Airway epithelial cell (primary cell): ENCODE measurements at places on chromosomes 1 and 21. TPM values are rescaled to one million over a fixed set of nuclear protein-coding genes. Genes with fewer than 3 reads are reported as not detected.

The DMBX1 gene
- total RNA-seq: not detected in 2 replicates

The ILDR2 gene
- not detected in 2 replicates for total RNA-seq

The RNASEL gene
- 4.2 and 6.1 TPM in 2 replicates for total RNA-seq

The SPRR3 gene
- 286 and 324 TPM in 2 replicates for total RNA-seq

The TSPEAR gene
- total RNA-seq: not detected in 2 replicates

The CYP4Z1 gene
- not detected in 2 replicates for total RNA-seq

The LIPI gene
- not detected in 2 replicates for total RNA-seq

The CD1E gene
- not detected in 2 replicates for total RNA-seq

The HSPA6 gene
- 0.19 and 0.21 TPM in 2 replicates for total RNA-seq

The DNASE2B gene
- not detected in 2 replicates for total RNA-seq

The HCRTR1 gene
- total RNA-seq: not detected in 2 replicates

The DRAXIN gene
- 0.07 TPM in 1 of 2 replicates, not detected in the other for total RNA-seq

The NR1I3 gene
- total RNA-seq: not detected in 2 replicates

The TBCE gene
- 13.9 and 20.4 TPM in 2 replicates for total RNA-seq

The KCNH1 gene
- total RNA-seq: not detected in 2 replicates

The NIBAN1 gene
- 2.6 and 3.1 TPM in 2 replicates for total RNA-seq

The POLR3GL gene
- total RNA-seq: 10.9 and 14.2 TPM in 2 replicates

The SLC30A10 gene
- total RNA-seq: 0.07 TPM in 1 of 2 replicates, not detected in the other

The CRYAA gene
- total RNA-seq: not detected in 2 replicates

The S100A7 gene
- total RNA-seq: 0.42 and 3.5 TPM in 2 replicates

The TRIM17 gene
- total RNA-seq: 0.21 and 4.0 TPM in 2 replicates

The CDC42 gene
- total RNA-seq: 290 and 339 TPM in 2 replicates

The PLEKHA6 gene
- total RNA-seq: 4.3 and 10.2 TPM in 2 replicates

The BCL2L15 gene
- total RNA-seq: 0.42 TPM in 1 of 2 replicates, not detected in the other

The RHCE gene
- 0.14 and 0.21 TPM in 2 replicates for total RNA-seq

The SYT14 gene
- total RNA-seq: not detected in 2 replicates

The ALG6 gene
- 7.7 and 14.4 TPM in 2 replicates for total RNA-seq

The TEX38 gene
- not detected in 2 replicates for total RNA-seq

The GBP2 gene
- total RNA-seq: 1.6 and 2.2 TPM in 2 replicates

The CD247 gene
- total RNA-seq: not detected in 2 replicates

The SPSB1 gene
- total RNA-seq: 11.3 and 19.6 TPM in 2 replicates

The MFAP2 gene
- total RNA-seq: 53.0 and 53.1 TPM in 2 replicates

The SEMA4A gene
- total RNA-seq: 7.6 and 16.6 TPM in 2 replicates

The AMY1C gene
- total RNA-seq: 1.4 and 1.7 TPM in 2 replicates

The IFI44 gene
- total RNA-seq: 0.37 and 2.8 TPM in 2 replicates

The TLR5 gene
- total RNA-seq: 2.1 and 2.8 TPM in 2 replicates

The INSRR gene
- not detected in 2 replicates for total RNA-seq

The MROH9 gene
- total RNA-seq: not detected in 2 replicates
